ENCODE measurements at places on chromosomes 16 and 17.

DNA sequence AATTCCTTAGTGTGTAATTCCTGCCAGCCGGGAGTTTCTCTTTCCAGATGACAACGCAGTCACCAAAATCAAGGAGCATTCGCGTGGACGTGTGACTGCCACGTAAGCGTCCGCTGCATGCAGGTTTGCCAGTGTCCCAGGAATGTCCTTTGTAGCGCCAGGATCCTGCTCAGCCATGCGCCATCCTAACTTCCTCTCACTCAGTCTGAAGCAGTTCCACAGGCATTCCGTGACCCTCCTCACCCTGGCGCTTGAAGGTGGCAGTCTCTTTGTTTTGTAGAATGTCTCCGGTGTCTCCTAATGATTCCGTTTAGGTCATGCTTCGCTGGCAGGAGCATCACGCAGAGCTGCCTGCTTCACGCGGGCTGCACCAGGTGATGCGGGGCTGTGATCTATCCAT is 88.6 kb downstream of the RPTOR start:
- no peak for DNase-seq

DNA sequence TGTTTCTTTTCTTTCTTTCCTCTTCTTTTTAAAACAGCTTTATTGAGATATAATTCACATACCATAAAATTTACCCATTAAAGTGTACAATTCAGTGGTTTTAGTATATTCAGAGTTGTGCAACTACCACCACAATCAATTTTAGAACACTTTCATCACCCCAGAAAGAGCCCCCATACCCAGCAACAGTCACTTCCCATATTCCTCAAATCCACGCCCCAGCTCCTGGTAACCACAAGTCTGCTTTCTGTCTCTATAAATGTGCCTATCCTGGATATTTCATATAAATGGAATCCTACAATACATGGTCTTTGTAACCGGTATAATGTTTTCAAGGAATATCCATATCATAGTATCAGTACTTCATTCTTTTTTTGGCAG is 19.4 kb downstream of the RARA start:
- DNase-seq, result no peak

- DNase-seq, result no peak
These were observed 24.2 kb downstream of the MYO18A start for GRCh38 chr17:29155966-29156338.

- peak; percentile 77 for DNase-seq
These were observed 9.1 kb downstream of the FOXK2 start for GRCh38 chr17:82528484-82529265.

GRCh38 chr17:81959362-81960129 is 1.4 kb downstream of the NOTUM start:
- DNase-seq, result no peak
